ENCODE measurements at places on chromosomes 16 and 17.

GRCh38 chr16:66510298-66510697, 39.6 kb downstream of the TK2 start:
- DNase-seq: no peak

DNA sequence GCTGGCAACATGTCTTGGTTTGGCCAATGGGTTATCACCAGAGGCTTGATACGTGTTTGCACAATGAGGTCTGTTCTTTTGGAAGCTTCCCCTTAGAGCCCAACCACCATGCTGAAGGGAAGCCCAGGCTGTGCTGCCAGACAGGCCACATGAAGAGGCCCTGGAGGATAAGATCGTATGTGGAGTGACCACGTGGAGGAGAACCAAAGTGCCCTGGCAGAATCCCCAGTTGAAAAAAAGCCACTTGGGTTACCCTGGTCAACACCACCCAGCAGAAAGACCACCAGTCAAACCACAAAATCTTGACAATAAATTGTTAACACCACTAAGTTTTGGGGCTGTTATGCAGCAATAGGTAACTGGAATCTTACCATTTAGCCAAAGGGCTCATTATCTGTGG, 7.0 kb upstream of the ADAT1 start:
- DNase-seq: no peak

DNA sequence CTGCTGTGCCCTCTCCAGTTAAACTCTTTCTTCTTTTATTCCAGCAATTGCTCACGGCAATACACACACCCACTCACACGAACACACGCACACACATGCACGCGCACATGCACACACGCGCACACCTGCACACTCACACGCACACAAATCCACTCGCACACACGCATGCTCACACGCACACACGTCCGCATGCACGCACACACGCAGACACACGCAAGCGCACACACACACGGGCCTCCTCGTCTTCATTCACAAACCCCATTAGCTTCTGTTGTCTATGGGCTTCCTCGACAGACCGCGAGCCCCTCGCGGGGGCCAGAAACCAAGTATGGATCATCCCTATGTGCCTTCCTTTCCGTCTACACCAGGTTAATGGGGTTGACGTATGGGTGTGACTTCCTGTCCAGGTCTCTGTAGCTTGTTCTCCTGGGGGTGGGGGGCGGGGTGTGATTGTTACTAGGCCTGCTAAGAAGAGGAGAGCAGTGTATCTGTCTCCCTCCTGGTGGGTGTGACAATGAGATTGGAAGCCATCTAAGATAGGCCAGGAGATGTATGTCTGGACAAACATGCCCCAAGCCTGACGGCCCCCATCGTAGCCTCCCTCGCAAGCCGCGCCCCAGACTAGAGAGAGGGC, 670 bp upstream of the CTF1 start:
- no peak for DNase-seq

DNA sequence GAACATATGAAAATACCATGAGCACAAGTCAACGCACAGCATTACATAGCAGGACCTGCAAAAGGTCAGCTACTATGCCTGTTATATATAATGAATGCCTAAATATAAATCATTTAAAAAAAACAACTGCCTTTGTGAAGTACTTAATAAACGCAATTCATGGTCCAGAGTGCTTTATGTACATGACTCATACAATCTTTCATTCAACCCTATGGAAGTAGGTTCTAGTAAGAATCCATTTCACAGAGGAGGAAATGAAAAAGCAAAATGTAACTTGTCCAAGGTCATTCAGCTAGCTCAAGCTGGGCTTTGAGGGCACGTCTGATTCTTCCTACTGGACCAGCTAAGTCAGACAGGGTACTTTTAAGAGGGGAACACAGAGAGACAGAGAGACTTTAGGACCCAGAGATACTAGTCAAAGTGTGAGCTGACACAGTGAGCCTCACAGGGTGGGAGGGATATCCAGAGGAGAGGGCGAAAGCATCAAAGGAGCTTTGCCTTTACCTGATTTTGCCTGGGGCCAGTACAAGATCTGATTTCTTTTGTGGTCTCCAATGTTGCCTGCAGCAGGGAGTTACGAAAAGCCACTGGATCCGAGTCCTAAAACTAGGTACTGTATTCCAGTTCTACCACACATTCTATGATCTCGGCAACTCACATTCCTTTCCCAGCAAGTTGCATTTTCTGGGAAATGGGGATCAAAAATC, 83.4 kb upstream of the ZFHX3 start:
- no peak for DNase-seq

DNA sequence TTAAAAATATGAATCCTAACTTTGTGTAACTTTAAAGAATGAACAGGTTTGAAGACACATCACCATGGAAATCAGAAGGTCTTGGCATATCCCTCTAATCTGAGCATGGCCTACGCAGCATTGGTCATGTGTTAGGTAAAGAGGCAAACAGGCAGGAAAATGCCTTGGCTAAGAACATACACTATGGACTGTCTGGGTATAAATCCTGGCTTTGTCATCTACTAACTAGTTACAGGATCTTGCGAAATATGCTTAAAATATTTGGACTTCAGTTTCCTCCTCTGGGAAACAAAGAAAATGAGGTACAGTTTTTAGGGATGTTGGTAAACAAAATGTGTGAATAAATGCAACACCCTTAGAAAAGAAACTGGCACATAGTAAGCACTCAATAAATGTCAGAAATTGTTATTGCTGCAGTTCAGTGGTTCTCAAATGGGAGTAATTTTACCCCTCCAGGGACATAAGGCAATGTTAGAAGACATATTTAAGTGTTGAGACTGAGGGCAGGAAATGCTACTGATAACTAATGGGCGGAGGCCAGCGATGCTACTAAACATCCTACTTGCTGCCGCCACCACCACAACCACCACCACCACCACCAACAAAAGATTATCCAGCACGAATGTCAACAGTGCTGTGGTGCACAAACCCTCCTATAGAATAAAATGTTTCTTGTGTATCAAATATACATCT, 770.8 kb upstream of the SOX9 start:
- no peak for DNase-seq

DNA sequence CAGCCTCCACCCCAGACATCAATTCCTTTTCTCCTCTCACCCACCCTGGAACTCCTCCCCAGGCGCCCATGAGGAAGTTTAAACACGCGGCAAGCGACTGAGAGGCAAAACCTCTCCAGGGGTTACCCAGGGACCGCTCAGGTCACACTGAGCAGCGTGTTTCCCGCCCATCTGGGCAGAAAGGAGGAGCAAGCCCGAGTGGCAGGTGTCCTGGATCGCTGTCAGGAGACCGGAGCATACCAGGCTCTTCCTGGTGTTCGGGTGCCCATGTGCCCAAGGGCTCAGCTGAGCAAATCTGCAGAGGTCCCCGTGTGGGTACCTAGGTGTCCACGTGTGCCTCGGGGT, 491 bp downstream of the SLC25A19 start:
- no peak for DNase-seq

DNA sequence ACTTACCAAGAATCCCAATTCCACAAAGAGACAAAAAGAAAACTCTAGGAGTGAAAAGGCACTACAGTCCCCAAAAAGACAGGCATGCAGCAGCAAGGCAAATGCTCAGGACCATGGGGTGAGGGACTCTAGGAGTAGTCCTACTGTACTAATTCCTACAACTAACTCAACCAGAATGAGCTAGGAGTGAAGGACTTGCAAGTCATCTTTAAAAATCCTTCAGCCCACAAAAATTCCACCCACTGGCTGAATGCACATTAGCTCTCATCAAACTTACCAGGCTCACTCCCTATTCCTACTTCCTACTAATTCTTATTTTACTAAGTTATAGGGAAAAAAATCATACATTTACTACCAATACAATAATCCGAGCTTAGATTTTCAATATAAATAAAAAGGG, 141.7 kb upstream of the C17orf78 start:
- no peak for DNase-seq

DNA sequence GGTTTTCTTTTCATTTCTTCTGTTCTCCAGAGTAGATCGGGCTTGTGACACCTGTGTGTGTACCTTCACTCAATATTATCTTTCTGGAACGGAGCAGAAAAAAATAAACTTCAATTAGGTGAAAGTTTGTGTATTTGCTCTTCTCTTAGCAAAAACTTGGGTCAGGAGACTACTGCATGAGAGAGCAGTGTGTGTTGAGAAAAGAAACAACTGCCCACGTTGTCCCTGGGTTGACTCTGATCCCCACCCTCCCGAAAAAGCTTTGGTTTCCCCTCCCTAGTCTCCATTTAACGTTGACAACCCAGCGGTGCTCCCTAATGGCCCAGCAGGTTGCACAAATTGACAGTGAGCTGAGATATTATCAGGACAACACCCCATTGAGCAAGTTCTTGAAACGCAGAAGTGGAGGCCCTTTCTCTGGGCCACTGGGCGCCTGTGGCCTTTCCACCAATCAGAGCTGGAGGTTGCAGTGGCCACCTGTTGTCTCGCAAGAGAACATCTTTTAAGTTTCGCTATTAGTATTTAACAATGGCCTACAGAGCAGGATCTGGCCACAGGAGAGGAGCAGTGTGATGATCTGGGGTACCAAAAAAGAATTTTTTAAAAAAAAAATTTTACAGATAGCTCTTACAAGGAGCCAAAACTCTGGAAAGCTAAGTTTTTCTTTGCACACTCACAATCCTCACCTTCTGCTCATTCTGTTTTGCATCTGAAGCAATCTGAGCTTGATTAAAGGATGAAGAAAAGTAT, 1.5 kb upstream of the TOX3 start:
- no peak for DNase-seq

GRCh38 chr16:24291932-24292331, 35.8 kb downstream of the CACNG3 start:
- DNase-seq: no peak

- DNase-seq: no peak
Observed at GRCh38 chr17:64455993-64456885, 7.3 kb downstream of the MILR1 start.

- no peak for DNase-seq
Observed at GRCh38 chr16:65268331-65268730, 146.5 kb upstream of the CDH11 start.

- DNase-seq: no peak
Observed at GRCh38 chr17:27247071-27247957, 46.6 kb upstream of the WSB1 start.

DNA sequence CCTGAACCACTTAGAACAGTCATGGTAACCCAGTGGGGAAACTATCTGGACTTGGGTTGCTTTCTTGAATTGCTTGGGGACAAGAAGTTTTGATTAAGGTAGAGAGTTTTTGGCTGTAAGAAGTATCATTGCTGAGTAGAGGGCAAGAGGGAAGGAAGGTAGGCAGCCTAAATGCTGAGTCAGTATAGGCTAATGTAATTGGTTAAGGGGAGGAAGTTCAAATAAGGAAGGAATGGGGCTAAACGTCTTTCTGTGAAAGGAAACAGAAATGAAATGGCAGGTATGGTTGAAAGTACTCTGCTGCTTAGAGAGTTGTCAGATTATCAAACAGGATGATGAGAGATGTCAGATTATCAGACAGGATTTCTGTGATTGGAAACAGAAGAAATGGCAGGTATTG, 20.3 kb downstream of the KPNB1 start:
- DNase-seq: no peak

DNA sequence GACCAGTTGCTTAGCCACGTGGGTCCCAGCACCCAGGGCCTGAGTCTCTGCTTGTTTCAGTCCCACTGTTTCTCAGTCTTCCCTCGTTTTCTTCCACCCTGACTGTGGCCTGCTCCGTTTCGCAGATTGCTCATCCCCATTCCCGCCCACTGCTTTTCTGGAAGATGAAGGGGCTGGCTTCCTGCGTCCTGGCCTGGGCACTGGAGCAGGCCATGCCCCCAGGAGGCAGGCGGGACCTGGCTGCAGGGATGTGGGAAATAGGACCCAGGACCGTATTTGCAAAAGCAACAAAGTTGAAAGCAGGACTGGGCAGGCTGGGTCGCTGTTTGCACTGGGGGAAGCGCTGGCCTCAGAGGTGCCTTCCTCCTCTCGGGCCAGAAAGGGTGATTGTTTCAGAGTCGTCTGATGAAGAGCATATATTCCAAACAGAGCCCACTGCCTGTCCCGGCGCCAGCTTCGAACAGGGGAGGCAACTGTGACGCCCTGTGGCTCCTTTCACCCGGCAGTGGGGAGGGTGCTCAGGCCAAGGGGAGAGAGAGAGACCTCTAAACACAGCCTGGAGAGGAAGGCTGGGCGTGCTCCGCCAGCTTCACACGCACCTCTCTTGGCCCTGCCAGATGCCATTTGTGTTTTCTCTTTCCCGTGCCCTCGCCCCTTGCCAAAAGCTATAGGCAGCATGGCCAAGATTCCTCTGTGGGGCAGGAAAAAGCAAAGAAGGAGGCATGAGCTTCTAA, 108.6 kb downstream of the CMIP start:
- DNase-seq: no peak

DNA sequence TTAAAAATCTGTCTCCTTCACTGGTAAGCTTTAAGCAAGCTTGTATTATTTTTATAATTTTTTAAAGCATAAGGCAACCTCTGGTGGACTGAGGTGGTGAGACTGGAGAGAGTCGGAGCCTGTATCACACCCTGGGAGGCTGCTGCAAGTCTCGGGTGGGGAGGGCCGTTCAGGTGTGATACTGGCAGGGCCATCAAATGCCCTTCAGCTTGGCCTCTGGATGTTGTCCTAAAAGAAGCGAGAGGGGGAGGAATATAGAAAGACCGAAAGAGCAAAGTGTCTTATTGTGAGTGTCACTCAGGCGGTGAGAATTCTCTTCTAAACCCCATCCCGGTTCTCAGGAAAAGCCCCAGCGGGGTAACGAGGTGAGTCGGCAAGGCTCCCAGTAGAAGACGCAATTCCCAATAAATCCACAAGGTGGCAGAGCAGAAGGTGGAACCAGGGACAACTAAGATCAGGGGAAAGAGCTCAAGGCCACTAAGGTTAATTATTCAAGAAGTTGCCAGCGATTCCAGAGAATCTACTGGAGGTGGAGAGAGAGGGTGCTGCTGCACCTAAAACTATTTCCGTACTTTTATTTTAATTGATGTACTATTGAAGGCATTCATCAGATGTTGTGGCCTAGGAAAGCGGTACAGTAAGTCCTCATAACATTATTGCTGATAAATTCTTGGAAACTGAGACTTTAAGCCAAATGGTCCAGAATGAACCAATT, 14.1 kb downstream of the C17orf67 start:
- peak; percentile 46 for DNase-seq

DNA sequence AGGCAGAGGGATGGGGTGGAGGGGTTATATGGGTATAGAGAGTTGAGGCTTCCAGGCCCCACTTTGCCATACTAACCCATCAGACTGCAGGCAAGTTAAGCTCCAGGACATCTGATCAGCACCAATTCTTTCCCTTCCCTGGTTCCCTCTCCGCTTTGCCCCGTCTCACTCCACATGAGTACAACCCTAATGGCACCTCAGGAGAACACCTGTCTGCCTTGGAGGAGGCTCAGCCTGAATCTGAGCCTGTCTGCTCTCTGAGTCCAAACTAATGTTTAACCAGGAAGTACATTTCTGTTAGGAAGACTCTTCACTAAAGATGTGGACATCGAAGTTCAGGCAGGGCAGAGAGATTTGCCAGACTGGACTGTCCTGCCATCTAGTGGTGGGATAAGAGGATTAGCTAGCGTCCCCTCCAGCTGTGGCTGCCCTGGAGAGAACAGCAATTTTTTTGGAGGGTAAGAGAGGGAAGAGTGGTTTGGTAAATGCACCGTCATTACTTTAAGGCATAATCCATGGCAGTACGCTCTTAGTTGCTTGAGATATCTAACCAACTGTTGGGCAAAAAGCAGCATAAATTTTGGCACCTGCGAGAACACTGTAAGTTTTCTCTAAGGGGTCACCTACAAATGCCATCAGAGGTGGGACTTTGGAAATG, 29.2 kb upstream of the LRRC75A start:
- peak; percentile 27 for DNase-seq

Data from activated T-helper 1 cell treated with Interleukin-2 at 50 U/mL for 16 hours (primary cell).